ENCODE measurements at places on chromosomes 7 and 10. TPM values are rescaled to one million over a fixed set of nuclear protein-coding genes. Genes with fewer than 3 reads are reported as not detected.

Gene SFMBT2
- 7.4 TPM for total RNA-seq

Gene KIF11
- 56.7 TPM for total RNA-seq

Gene UCMA
- total RNA-seq = 8.6 TPM

Gene GIMAP7
- total RNA-seq = not detected

Gene ATOH7
- total RNA-seq = 1.8 TPM

Gene MYO1G
- 0.10 TPM for total RNA-seq

DNA sequence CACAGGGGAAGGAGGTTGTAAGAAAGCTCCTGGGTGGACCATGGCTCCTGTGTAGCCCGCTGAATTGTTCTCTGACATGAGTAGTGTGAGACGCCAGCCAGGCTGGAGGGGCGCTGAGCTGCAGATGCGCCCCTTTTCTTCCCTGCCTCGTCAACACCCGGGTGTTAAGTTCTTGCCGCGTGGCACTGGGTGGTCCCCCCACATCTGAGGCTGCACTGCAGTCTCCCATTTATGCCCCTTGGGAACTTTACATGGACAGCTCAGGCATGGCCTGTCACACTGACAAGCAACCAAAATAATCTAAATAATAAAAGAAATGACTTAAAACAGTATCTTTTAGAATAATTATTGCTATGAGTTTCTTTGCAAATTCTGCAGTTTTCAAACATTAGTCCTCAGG is 34.6 kb upstream of the HSPA12A start:
- no peaks in the 10 kb centered on the region for H3K36me3 ChIP-seq
- H3K4me1 ChIP-seq = no peaks in the 10 kb centered on the region
- no peak overlapping the region for H3K4me3 ChIP-seq

DNA sequence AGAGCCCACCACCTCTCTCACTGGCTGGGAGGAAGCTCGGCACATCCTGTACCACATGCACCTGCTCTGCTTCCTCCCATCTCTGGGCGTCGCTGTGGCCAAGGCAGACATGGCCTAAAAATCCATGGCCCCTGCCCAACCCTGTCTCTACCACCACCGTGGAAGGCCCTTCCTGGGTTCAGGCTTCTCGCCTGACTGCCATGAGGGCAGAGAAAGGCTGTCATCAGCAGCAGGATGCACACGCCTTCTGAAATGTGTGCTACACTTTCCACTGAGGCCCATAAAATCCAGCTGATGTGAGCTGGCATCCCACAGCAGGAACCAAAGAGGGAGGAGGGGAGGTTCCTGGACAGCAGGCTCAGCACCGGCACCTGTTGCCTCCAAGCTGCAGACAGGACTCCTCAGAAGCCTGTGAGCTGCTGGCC is 93.4 kb downstream of the PTPRN2 start:
- no peak overlapping the region for H3K27ac ChIP-seq
- H3K4me1 ChIP-seq = peaks cover 31% of the 10 kb centered on the region
- no peak overlapping the region for H3K4me3 ChIP-seq
- H3K36me3 ChIP-seq = no peaks in the 10 kb centered on the region
- DNase-seq = no peak

GRCh38 chr10:99534450-99534938 is 1.8 kb downstream of the NKX2-3 start:
- H3K27ac ChIP-seq = no peak overlapping the region
- H3K4me3 ChIP-seq = peak overlapping the region; percentile 49
- no peak for DNase-seq
- no peaks in the 10 kb centered on the region for H3K36me3 ChIP-seq
- H3K27me3 ChIP-seq = peaks cover 100% of the 10 kb centered on the region
- peaks cover 52% of the 10 kb centered on the region for H3K4me1 ChIP-seq

DNA sequence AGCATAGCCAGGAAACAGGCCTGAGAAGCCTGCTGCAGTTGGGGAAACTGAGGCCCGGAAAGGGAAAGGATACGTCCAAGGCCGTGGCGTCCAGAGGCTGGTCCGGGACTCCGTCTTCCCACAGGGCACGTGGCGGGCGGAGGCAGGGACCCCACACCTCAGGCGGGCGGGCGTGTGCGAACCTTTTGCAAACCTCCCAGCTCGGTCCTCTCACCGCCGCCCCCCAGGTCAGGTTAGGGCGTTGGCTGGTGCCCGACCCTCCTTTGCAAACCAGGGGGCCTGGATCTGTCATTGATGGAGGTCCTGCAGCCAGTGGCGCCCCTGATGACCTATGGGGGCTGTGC is 19.3 kb downstream of the FAM20C start:
- H3K4me3 ChIP-seq = no peak overlapping the region
- no peaks in the 10 kb centered on the region for H3K36me3 ChIP-seq
- no peak overlapping the region for H3K27ac ChIP-seq
- no peaks in the 10 kb centered on the region for H3K27me3 ChIP-seq
- DNase-seq = no peak

DNA sequence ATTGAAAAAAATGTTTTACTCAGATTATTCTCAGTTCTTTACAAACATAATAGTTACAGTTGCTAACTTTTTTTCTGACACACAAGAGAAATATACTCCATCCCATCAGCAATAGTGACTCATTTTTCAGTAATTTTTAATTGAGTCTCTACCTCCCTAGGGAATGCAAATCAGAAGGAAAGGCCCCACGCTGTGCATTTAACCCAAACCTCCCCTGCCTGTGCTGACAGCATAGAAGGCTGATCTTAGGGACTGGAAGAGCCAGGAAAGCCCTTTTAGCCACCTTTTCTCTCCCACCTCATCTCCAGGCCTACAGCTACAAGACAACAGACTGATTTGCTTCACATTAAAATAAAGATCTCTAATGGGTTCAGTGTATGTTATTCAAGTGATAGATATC is 24.7 kb upstream of the PIK3CG start:
- H3K27ac ChIP-seq = no peak overlapping the region
- peaks cover 18% of the 10 kb centered on the region for H3K4me1 ChIP-seq
- H3K36me3 ChIP-seq = no peaks in the 10 kb centered on the region
- H3K27me3 ChIP-seq = no peaks in the 10 kb centered on the region

DNA sequence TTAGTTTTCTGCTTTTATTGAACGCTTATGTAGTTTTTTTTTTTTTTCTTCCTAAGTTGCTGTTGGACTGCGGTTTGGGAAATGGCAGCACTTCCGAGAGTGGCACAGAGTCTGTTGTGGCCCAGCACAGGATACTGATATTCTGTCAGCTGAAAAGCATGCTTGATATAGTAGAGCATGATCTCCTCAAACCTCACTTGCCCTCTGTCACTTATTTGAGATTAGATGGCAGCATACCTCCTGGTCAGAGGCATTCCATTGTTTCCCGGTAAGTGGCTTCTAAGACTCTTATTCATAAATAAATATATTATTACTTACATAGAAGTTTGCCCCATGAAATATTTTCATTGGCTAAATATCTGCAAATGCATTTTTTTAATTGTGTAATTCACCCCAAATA is 101.1 kb downstream of the BTAF1 start:
- no peak overlapping the region for H3K4me3 ChIP-seq
- no peak for DNase-seq
- no peak overlapping the region for H3K27ac ChIP-seq
- no peaks in the 10 kb centered on the region for H3K4me1 ChIP-seq
- no peaks in the 10 kb centered on the region for H3K27me3 ChIP-seq

DNA sequence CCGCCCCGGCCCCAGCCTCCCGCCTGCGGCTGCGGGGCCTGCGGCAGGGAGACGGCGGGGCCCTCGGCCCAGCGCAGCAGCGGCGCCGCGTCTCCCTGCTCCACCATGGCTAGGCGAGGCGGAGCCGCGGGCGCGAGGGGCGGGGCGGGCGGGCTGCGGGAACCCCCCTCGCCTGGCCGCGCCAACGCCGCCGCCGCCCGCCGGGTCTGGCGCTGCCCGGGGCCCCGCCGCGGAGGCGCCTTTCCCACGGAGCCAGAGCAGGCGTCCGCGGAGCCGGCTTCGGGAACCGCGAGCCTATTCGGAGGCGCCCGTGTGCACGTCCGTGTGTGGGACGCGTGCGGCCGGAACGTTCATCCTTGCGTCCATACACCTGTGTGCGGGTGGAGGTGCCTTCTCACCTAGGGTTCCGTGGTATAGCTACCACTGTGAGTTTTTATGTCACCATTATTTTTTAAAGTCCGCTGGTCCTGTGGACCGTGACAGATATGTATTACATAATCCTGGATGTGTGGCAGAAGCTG is at the start of gene DENND11:
TSS of gene DENND11 (minus strand) at position 120 of the 521 bp plus-strand sequence. CDS start at position 107, 13 bp downstream.
- DNase-seq = peak; percentile 56
- H3K4me1 ChIP-seq = peaks cover 40% of the 10 kb centered on the region
- peaks cover 19% of the 10 kb centered on the region for H3K27me3 ChIP-seq
- H3K27ac ChIP-seq = peak within 1 kb of the TSS; percentile 69
- no peaks in the 10 kb centered on the region for H3K36me3 ChIP-seq
- H3K4me3 ChIP-seq = peak within 1 kb of the TSS; percentile 93

DNA sequence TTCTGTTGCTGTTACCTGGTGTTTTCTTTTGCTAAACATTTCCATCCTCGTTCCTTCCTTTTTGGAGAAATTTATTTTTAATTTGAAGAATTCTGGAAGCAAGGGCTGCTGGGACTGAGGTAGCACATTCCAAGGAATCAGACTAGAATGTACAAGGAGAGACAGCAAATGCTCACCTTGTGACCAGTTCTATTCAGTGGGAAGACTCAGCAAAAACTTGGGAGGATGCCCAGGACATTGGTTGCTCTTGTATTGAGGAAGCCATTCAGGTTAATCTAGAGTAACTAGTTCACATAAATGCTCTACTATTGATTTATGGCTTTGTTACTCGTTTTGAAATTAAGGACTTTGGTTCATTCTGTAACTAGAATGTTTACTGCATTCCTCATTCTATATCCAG is 11.3 kb downstream of the PLCE1 start:
- H3K27ac ChIP-seq = no peak overlapping the region
- no peak overlapping the region for H3K4me3 ChIP-seq
- H3K36me3 ChIP-seq = no peaks in the 10 kb centered on the region
- no peak for DNase-seq
- peaks cover 3% of the 10 kb centered on the region for H3K4me1 ChIP-seq

GRCh38 chr10:101062232-101063049 is 652 bp downstream of the KAZALD1 start:
- peak overlapping the region; percentile 87 for H3K4me3 ChIP-seq
- peaks cover 64% of the 10 kb centered on the region for H3K27me3 ChIP-seq

GRCh38 chr7:71735961-71736556 is 604.1 kb downstream of the GALNT17 start:
- no peak overlapping the region for H3K27ac ChIP-seq
- no peak overlapping the region for H3K4me3 ChIP-seq
- no peaks in the 10 kb centered on the region for H3K27me3 ChIP-seq
- H3K4me1 ChIP-seq = peaks cover 21% of the 10 kb centered on the region
- H3K36me3 ChIP-seq = no peaks in the 10 kb centered on the region

DNA sequence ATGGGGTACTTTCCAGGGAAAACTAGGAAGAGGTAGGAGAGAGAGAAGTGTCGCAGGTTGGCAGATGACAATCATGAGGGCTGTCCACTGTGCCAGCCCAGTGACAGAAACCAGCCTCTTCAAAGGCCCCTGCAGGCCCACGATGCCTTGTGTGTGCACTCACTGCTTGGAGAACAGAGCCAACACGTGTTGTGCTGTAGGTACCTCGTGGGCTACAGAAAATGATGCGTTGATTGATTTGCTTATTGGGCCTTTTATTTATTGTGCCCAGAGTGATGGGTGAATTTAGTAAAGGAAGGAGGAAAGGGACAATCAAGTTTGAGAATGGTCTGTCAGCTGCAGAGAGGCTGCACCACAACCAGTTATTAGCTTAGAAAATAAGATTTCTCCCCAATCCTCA is 215.1 kb downstream of the PLXNA4 start:
- no peaks in the 10 kb centered on the region for H3K4me1 ChIP-seq
- H3K27me3 ChIP-seq = no peaks in the 10 kb centered on the region
- no peak for DNase-seq
- no peak overlapping the region for H3K4me3 ChIP-seq

DNA sequence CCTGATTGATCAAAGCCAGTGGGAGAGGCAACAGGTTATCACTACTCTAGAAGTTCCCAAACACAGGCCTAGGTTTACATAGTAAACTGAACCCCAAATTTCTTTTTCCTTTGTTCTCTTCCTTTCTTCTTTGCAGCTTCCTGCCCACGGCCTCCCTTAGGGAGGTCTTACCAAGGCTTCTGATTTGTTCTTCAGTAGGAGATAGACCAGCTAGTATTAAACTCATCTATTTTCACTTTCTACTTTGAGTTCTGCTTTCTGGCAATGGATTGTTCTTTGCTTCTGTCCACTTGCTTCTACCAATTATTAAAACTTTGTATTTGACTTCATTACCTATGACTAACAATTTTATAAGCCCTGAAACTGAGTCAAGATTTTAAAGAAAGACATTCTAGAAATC is 251.2 kb upstream of the FZD1 start:
- no peaks in the 10 kb centered on the region for H3K36me3 ChIP-seq
- no peak for DNase-seq
- no peak overlapping the region for H3K4me3 ChIP-seq
- H3K4me1 ChIP-seq = peaks cover 12% of the 10 kb centered on the region
- H3K27me3 ChIP-seq = no peaks in the 10 kb centered on the region

DNA sequence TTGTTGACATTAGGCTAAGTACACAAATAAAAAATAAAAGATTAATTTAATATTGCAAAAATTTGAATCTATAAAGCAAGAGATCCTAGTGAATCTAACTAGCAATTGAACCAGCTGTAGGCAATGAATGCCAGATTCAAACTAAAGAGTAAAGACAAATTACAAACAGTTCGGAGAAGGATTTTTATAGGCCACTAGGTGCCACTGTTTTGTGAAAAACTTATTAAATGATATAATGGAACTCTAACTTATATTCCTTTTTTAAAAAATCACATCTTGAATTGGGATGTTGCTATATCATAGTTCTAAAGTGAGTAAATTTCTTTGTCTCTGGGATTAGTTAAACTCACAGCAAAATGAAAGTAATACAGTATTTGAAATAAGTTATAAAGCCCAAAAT is 39.1 kb upstream of the GNAI1 start:
- no peak overlapping the region for H3K27ac ChIP-seq
- no peaks in the 10 kb centered on the region for H3K4me1 ChIP-seq
- no peak overlapping the region for H3K4me3 ChIP-seq
- no peaks in the 10 kb centered on the region for H3K27me3 ChIP-seq

DNA sequence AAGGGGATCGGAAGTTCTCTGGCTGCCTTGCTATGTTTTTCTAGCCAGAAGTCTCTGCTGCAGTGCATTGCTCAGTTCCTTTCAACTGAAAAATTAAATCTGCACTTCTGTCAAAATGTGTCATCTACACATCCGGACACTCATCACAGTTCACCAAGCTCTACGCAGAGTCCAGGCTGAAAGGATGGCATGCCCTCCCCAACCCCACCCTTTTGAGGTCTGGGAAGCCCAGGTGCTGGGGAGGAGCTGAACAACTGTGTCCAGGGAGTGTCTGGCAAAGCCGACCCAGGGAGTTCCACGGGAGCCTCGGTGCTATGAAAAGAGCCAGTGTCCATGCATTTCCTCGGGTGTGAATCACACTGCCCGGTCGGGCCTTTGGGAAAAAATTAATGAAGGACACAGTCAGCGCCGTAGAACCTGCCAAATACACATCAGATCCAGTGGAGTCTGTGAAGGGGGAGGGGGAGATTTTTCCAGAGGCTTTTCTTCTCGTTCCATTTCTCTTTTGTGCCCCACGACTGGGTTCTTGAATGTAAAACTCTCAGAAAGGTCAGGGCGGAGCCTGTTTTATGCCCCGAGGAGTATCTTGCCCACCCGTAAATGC is 757 bp upstream of the PALS2 start:
- H3K36me3 ChIP-seq = no peaks in the 10 kb centered on the region
- peaks cover 10% of the 10 kb centered on the region for H3K27me3 ChIP-seq
- H3K27ac ChIP-seq = no peak overlapping the region
- H3K4me3 ChIP-seq = peak overlapping the region; percentile 78
- peaks cover 67% of the 10 kb centered on the region for H3K4me1 ChIP-seq
- DNase-seq = peak; percentile 21

- 0 out of 2 replicates have a peak, but pooled peaks cover 4% of the 10 kb centered on the region for H3K36me3 ChIP-seq
- H3K27ac ChIP-seq = no peak overlapping the region
- H3K4me1 ChIP-seq = no peaks in the 10 kb centered on the region
- no peaks in the 10 kb centered on the region for H3K27me3 ChIP-seq
- DNase-seq = no peak
These were observed 32.8 kb upstream of the SORCS3 start for GRCh38 chr10:104608091-104608828.
